ENCODE measurements at places on chromosomes 7 and 10.

- DNase-seq, result no peak
These were observed 172.5 kb upstream of the SVIL start for GRCh38 chr10:29807163-29807806.

DNA sequence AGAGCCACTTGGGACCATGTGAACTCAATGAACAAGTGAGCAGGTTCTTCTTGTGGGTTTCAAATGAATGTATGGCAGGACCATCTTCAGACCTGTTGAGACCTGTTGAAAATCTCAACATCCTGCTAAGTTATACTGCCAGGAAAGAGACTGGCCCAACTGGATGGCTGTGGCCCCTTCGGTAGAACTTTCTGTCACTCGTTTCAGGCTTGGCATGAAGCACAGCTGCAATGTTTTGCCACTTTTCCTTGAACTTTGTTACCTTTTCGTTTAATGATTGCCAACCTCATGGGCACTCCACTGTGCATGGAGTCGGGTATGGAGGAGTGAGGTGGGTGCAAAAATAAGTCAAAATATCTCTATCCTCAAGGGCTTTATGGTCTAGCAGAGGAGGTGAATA lies 36.7 kb upstream of the SLC35B4 start:
- DNase-seq, result no peak

- DNase-seq, result no peak
These were observed 132.4 kb upstream of the GDF10 start for GRCh38 chr10:47167591-47167990.

DNA sequence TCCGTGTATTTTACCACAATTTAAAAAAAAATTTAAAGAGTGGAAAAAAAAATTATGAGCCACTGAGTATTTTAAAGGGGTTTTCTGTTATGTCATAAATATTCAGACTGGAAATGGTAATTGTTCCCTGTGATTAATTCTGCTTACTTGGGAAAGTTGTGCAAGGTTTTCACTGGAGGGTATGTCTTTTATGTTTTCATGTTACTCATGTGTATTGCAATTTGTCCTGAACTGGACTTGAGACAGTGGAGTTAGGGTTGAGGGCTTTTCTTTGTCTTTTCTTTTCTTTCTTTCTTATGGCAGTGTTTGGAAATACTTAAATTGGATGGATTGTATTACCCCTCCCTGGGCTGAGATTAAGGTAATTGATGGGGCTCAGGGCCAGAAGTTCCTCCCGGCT lies 257.7 kb downstream of the BAMBI start:
- no peak for DNase-seq

- no peak for DNase-seq
These were observed 38.3 kb downstream of the PRTFDC1 start for GRCh38 chr10:24914148-24914547.

DNA sequence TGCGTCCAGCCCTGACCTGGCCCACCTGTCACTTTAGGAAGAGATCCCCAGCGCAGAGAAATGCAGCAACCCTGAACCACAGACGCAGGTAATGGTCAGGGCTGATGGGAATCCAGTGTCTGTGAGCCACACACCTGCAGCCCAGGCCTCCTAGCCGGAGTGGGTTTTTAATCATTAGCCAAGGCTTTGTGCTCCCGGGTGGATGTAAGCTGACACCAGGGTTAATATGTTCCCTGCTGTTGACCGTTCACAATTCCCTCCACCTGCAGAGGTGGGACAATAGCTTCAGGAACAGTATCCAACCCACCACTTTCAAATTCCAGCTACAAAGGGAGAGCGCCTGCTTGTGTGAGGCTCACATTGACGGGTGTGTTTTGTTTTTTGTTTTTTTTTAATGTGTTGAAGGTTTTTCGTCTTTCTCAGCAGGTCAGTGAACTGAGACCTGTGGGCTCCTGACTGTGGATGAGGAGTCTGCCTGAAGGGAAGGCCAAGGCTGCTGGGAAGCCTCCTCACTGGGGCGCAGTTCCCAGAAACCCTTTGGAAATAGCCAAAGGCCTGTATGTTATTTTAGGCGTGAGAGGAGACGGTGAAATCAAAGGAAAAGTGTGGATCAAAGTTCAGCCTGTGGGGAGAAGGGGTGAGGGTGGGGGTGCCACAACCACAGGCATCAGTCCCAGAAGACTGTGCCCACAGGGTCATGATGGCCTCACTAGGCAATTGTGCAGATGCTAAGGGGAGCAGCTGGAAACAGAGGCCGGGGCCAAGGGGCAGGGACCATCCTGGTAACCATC lies 111.1 kb downstream of the TNS3 start:
- no peak for DNase-seq

GRCh38 chr10:92091965-92092364 lies 168.4 kb downstream of the BTAF1 start:
- no peak for DNase-seq

GRCh38 chr10:59064080-59064692 lies 112.3 kb upstream of the PHYHIPL start:
- no peak for DNase-seq

- no peak for DNase-seq
These were observed 135.9 kb upstream of the ASAH2 start for GRCh38 chr10:50387007-50387731.

- DNase-seq, result no peak
These were observed 26.1 kb downstream of the MNX1 start for GRCh38 chr7:156984174-156984891.

- DNase-seq, result no peak
These were observed 75.1 kb downstream of the EXOC6 start for GRCh38 chr10:92923416-92923815.

GRCh38 chr10:43121444-43121843 lies 16.8 kb upstream of the CSGALNACT2 start:
- no peak for DNase-seq

DNA sequence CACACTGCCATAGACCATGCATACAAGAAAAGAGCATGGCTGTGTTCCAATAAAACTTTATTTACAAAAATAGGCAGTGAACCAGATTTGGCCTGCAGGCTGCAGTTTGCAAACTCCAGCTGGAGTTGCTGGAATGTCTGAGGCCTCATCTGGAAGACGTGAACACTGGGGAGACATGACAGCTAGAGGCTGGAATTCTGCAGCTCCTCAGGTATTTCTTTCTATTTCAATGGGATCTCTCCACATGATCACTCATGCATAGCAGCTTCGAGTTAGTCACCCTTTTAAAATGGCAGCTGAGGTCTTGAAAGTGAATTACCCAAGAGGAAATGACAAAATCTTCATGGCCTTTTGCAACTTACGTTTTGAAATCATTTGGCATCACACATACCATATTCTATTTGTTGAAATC lies 52.6 kb upstream of the BET1 start:
- DNase-seq, result no peak

- DNase-seq, result no peak
These were observed 690.6 kb downstream of the LRMDA start for GRCh38 chr10:76122056-76122455.

DNA sequence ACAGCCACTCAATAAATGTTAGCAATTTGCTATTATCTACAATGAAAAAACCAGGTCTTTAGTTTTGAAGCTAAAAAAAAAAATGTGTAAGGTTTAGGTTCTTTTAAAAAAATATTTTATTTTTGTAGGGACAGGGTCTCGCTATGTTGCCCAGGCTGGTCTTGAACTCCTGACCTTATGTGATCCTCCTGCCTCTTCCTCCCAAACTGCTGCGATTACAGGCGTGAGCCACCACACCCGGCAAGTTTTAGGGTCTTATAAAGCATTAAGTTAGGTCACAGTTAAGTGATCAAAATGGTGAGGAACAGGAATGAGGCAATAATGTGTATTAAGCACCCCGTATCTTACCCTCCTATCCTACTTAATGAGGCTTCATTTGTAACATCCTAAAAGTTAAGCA lies 774 bp downstream of the SEM1 start:
- DNase-seq, result no peak

- no peak for DNase-seq
These were observed 136.2 kb downstream of the DIP2C start for GRCh38 chr10:553233-553632.

DNA sequence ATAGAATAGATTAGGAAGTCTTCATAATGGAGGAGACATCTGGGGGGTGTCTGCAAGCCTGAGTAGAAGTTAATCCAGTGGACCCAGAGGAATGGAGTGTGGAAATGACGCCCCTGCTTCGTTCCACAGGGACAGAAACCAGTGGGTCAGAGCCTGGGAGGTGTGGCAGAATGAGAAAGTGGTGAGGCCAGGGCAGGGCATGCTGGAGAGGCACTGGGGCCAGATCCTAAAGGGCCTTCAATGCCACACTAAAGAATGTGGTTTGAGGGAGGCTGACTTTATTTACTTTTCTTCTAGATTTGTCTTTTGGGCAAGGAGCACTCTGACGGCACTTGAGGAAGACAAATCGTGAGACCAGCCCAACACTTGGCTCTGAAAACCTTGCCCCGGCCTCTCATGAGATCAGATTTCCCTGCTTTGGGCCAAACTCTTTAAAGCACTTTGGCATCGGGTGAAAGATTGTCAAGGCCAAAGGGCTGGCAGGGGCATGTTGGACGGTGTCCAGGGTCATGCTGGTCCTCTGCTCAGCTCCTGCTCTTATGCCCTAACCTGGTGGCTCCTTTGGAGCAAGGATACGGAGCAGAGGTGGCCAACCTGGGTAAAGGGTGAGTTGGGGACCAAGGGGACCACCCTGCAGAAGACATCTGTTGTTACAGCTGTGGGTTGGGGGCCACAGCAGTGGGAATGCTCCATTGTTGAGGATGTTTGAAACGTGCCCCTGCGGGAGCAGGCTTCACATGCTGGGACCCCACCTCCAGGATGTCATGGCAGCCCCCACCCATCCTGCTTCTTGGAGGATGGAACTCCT lies 157.0 kb upstream of the ZMIZ1 start:
- no peak for DNase-seq

- no peak for DNase-seq
These were observed 28.6 kb downstream of the JAZF1 start for GRCh38 chr7:28151965-28152364.

DNA sequence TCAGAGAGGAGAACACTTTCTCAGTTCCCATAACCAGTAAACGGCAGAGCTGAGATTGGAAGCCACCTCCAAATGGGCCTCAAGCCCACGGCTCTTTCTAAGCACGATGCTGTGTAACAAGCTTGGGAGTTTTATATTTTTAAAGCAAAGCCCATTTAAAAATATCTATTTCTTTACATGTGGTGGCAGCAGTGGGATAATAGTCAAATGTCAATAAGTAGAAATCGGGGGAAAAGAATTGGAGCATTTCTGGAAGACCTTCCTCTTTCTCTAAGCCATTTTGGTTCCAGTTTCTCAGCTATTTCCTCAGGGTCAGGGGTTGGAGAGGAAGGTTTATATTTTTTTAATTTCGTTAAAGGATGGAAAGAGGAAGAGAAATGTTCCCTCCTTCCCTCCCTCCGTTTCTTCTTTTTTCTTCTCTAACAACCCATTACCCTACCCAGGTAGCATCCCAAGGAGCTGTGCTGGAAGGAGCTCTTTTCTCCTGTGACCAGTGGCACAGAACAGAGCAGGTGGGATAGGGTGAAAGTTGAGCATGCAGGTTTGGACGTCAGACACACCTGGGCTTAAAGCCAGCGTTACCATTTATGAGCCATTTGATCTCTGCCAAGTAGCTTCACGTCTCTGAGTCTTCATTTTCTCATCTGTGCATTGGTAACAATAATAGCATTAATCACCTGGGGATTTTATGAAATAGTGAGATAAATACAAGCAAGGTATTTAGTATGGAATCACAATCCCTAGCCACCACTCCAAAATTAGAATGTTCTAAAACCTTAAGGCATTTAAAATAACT lies 515.7 kb downstream of the RPS24 start:
- DNase-seq, result no peak

DNA sequence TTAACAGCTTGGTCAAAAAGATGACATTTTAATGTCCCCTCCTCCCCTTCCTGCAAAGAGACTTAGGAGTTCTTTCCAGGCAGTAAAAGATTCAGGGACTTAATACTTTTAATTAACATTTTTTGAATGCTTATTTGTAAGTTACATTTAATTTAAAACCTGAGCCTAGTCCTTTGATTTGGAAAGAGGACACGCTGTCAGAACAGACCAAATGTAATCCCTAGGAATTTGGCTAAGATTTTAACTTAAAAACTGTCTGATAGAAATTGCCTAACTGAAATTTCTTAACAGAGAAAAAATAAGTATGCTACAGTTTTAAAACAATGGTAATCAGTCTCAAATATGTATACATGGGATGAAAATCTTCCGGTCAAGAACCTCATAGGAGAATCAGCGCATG lies 98.5 kb downstream of the NRP1 start:
- DNase-seq, result no peak

- no peak for DNase-seq
These were observed 287.8 kb downstream of the PHF14 start for GRCh38 chr7:11261470-11261869.

DNA sequence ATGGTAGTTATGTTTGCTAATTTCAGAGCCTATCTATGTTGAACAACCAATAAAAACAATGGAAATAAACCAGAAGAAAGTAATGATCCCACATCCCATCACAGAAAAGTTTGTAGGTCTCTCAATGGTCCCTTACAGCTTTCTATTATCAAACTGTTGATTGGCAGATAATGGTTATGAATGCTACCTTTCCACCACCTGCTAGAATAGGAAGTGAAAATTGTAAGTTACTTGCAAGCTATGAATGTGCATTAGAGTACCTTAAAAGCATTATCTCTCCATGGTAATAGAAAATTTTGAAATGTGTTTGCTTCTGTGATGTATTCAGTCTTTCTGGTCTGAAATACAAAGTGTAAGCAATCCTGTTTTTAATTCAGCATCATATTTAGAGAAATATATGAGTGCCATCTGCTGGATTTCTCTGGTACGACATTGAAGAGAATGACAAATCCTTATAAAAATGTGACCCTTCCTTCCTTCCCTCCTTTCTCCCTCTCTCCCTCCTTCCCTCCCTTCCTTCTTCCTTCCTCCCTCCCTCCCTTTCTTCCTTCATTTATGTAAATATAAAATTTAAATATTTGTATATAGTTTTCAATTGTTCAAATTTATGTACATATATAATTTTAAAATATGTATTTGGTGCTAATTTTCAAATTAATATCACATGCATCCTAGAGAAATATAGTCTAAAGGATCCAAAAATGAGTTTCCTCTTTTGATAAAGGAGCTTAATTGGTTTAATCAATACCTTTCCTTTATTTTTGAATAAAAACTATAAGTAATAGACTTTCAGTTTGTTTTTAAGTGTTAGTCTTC lies 41.4 kb upstream of the PNLIPRP3 start:
- DNase-seq, result no peak

- DNase-seq, result no peak
These were observed 38.6 kb downstream of the SLC25A40 start for GRCh38 chr7:87837597-87837996.
